ENCODE measurements at places on chromosomes 6 and 20. TPM values are rescaled to one million over a fixed set of nuclear protein-coding genes. Genes with fewer than 3 reads are reported as not detected.

Gene BFSP1
- 6.0 TPM for total RNA-seq

Gene TP53TG5
- 0.21 TPM for total RNA-seq

Gene REM1
- not detected for total RNA-seq

Gene KCNQ5
- total RNA-seq: 0.96 TPM

Gene TFAP2A
- total RNA-seq: 11.9 TPM

Gene RAET1L
- total RNA-seq: 2.3 TPM

Gene PERP
- 354 TPM for total RNA-seq

Gene HLA-DOB
- 0.72 TPM for total RNA-seq

Gene KDM1B
- 23.4 TPM for total RNA-seq

Gene ENTPD6
- 86.1 TPM for total RNA-seq

Measured in tracheal epithelial cell (primary cell).